CD4-positive, alpha-beta T cell (primary cell): ENCODE measurements at places on chromosomes 13 and 19.

GRCh38 chr13:75468098-75468497 is 13.9 kb downstream of the TBC1D4 start:
- DNase-seq: no peak

DNA sequence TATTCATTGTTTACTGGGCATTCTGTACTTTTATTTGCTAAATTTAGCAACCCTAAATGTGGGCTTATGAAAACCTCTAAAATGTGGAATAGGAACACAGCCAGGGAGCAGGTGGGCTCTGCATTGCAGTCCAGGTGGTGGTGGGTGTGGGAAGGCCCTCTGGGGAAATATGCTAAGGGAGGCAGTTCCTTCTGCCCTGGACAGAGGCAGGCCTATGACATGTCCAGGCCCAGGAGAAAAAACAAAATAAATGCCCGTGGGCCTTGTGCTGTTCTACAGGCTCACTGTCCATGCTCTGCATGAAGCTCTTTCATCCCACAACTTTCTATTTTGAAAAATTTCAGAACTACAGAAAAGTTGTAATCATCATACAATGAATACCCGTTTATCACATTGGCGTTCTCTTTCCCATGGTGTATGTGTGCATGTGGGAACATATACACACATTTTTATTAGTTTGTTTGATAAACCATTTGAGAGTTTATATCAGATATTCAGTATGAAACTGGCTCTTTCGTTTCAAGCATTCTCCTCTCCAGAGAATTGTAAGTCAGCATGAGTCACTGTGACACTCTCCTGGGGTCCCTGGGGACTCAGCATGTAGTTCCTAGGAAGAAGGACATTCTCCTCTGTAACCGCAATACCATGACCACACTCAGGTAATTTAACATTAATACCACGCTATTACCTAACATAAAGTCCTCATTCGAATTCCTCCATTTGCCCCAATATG is 505.3 kb downstream of the COG6 start:
- no peak for DNase-seq

- no peak for DNase-seq
These were observed 1227.4 kb upstream of the PCDH20 start for GRCh38 chr13:62643007-62643483.

- DNase-seq: no peak
These were observed 37.5 kb upstream of the PNMA8B start for GRCh38 chr19:46533078-46533620.

- no peak for DNase-seq
These were observed 6.2 kb upstream of the COLGALT1 start for GRCh38 chr19:17549085-17549740.
